ENCODE measurements at places on chromosomes 1 and 21.
A peak's percentile ranks its signal among the peaks of the same experiment; 100 is the strongest.

- no peak for DNase-seq
Measured at GRCh38 chr1:7902478-7903085, 38.1 kb downstream of the TNFRSF9 start.

- no peak for DNase-seq
Measured at GRCh38 chr1:228085287-228085951, 2.9 kb downstream of the ARF1 start.

- no peak for DNase-seq
Measured at GRCh38 chr1:94209425-94209824, 28.0 kb downstream of the ARHGAP29 start.

- no peak for DNase-seq
Measured at GRCh38 chr1:206102292-206102936, 14.8 kb downstream of the AVPR1B start.

DNA sequence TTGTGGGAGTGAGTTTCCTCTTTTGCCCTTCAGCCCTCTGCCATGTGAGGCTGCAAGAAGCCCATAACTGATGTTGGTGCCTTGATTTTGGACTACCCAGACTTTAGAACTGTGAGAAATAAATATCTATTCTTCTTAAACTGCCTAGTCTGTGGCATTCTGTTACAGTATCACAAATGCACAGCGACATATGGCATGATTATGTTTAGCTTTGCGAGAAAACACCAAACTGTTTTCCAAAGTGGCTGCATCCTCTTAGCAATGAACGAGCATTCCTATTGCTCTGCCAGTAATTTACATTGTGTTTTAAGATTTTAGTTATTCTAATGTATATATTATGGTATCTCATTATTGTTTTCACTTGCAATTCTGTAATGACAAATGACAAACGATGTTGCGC, 246.7 kb downstream of the HLX start:
- no peak for DNase-seq

GRCh38 chr1:160560045-160560705, 19.1 kb downstream of the CD84 start:
- DNase-seq: no peak

DNA sequence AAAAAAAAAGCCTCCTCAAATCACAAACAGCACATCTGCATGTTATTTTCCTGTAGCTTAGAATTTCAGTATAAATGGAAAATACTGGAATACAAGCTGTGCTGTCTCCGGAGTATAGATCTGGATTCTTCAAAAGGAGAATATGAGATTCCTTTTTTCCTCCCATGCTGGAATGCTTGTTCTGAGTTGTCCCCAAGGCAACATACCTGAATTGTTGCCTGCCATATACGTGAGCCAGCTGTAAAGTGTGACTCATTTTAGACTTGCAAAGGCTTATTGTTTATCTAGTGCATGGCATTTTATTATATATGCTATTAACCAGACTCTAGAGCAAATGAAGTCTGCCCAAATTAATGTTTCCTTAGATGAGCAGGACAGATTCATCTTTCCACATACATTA, 95.0 kb upstream of the C1orf105 start:
- DNase-seq: no peak

DNA sequence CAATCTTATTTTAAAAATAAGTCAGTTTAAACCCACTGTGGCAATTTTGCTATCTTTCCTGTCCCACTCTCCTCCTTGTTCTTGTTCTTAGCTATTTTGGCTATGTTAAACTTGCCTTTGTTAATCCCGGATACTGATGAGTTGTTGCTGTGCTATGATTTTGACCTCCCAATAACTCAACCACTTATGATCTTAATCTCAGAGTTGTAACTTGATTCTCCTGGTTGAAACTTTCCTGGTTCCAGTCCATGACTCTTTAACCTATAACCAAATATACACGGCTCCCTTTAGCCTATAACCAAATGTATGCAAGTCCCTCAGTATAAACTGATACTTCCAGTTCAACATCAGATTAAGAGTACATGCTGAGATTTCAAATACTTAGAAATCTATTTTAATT, 15.6 kb upstream of the ACADM start:
- no peak for DNase-seq

GRCh38 chr1:3348196-3348865, 106.1 kb upstream of the ARHGEF16 start:
- no peak for DNase-seq

GRCh38 chr1:225885336-225885735, 3.2 kb upstream of the TMEM63A start:
- no peak for DNase-seq

GRCh38 chr21:43303275-43304178, 123.4 kb downstream of the SIK1 start:
- DNase-seq: no peak

DNA sequence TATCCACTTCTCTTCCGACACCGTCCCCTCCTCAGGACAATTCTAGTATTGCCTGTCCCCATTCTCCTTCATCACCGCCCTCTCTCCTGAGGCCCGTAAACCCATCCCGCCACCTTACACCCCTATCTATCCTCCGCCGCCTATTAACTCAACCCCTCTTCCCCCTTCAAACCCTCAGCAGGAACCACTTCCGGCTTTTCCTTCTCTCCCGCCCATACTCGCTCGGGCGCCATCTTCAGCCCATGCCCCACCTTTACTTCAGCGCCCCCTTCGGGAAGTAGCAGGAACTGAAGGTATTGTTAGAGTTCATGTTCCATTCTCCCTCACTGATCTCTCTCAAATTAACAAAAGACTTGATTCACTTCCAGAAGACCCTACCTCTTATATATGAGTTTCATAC, 31.6 kb downstream of the VN1R5 start:
- peak; percentile 34 for DNase-seq

DNA sequence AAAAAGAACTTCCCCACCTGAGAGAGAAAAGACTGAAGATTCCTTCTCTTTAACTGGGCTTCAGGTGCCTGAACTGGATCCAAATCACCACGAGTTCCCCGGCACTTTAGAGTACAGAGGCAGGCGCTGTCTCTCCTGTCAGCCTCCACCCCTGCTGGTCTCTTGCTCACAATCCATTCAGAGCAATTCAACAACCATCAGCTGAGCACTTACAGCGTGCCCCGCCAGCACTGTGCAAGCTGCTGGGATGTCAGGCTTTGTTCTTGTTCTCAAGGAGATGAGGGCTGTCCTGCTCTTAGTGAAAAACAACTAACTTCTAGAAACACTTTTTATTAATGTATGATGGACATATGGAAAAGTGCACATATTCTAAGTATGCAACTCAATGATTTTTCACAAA, 68.7 kb upstream of the VAMP3 start:
- DNase-seq: no peak

DNA sequence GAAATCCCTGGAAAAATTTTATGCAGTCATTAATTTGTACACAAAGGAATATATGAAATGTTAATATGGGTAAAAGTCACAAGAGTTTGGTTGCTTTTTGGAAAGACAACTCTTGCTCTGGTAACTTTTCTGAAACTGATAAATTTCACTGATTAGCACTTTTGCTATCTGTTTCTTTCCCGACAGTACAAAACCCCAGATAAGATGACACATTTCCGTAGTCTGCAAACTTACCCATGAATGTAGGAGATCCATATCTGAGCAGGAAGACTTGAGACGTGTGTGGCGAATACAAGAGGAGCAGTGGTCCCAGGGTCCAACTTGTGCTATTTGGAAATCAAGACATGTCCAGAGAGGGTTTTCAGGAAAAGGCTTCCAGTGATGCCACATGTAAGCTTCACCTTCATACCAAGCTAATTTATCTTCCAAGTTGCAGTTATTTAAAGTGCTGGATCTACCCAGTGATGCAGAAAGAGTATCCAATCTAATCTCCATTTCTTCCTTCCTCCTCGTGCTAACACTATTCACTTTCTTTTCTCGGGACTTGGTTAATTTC, 35.9 kb upstream of the SAMSN1 start:
- DNase-seq: no peak

DNA sequence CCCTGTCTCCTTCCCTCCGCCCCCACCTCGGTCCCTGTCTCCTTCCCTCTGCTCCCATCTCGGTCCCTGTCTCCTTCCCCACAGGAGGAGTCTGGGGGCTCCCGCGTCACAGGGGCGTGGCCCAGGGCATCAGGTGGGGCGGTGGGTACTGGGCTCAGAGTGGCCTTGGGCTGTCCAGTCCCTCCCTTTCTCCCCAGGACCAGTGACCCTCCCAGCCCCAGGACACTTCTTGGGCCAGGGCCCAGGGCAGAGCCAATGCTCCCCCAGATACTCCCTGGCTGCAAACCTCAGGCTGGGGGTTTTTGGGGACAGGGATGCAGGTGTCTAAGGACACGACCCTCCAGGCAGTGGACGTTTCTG, 6.8 kb upstream of the RNF223 start:
- no peak for DNase-seq

GRCh38 chr1:2801535-2802291, at the start of gene TTC34:
TSS of gene TTC34 (minus strand) at chr1:2801693. CDS start at chr1:2800827, 866 bp downstream.
- DNase-seq: no peak

- DNase-seq: peak; percentile 90
Measured at GRCh38 chr1:148162363-148162762, 10.3 kb upstream of the NBPF11 start.

DNA sequence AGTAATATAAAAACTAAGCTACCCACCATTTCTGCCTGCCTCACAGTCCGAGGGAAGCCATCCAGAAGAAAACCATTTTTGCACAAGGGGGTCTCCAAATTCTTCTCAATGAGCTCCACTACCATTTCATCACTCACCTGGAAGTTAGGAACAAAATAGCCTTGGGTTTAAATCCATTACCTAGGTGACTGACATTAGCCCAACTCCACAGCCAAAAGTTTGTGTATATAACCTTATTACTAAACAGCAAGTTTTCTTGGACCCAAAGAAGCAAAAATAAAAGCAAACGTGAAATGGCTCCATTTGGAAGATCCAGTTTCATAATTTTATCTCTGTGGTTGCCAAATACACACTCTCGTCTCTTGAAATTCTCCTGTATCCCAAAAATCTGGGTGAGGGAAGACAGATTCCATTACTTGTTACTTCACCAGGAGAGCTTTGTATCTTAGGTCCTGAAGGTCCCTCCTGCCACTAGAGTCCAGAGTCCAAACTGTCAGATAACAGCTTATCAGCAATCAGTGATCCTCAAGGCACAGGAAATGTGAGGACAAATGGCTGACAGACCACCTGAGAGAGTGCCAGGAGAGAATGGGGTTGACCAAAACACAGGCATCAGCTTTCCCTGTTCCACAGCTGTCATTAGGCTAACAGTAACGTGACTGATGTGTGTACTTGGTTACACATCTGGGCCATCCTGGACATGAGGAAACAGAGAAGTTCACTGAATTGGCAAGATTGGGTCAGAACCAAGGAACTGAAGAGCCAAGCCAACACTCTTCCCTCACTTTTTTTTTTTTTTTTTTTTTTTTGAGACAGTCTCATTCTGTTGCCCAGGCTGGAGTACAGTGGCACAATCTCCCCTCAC, 14.9 kb downstream of the AK2 start:
- DNase-seq: no peak

DNA sequence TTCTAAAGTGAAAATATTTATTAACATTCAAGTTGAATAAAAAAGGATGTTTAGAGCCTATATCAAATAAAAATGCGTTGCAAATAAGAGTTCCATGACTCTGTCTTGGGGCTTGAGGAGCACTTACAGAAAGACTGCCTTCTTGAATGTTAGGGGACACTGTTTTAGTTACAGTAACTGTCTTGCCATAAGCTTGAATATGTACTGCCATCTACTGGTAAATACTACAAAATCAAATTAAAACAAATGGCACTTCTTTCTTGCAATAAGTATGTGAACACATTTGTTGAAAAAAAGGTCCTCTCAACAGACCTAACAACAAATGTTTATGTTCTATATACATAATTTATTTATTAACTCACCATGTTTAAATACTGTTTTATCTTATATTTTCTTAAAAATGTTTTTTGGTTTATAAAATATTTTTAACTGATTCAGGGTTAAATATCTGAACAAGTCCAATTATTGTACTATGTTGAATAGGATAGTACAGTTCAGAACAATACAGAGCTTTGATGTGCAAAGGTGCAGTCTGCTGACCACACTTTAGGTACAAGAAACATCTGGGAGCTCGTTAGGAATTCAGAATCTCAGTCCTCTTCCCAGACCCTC, 199.5 kb downstream of the LRRIQ3 start:
- no peak for DNase-seq

- no peak for DNase-seq
Measured at GRCh38 chr1:220516014-220516721, 11.8 kb upstream of the MARK1 start.

DNA sequence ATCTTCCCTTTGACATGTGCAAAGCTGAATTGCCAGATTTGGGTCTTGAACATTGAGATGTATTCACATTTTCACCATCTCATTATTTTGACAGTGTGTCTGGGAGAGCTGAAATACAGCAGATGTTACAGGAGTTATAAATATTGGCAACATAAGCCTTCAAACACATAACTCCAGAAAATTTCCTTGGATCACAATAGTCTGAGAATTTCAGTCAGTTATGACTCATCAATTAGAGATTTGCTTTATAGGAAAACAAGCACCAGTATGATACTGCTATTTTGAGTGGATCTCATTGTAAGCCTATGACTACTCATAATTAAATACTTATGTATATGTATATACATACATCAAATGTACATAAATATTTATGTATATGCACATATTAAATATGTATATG, 1171.8 kb downstream of the AMY1C start:
- no peak for DNase-seq

DNA sequence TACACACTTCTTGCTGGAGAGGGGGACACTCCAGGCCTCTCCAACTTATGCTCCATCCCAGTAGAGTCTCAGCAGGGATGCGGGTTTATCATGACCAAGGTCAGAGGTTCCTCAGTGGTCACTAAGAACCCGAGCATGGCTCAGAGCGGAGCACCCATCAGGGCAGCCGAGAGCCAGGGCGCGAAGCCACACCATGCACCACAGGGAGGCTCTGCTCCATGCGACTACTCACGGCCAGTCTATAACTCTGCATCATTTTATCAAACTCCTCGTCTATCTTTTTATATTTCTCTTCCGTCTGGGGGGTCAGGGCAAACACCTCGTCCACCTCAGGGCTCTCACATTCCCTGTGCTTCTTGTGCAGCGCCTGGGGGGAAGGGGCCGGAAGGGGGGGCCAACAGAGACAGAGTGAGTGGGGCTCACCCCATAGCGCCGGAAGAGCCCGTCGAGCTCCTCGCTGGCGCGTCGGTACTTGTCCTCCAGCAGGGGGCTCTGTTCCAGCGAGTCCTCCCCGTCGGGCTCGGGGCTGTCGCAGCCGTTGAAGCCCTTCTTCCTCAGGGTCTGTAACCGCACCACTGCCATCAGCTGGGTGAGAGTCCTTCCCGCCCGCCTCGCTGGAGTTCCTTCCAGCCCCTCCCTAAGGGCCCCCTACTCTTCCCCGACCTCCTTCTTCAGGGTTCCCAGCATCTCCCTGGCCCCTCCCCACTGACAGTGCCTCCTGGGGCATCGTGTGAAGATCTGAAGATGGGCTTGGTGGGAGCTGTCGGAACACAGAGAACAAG, 20.0 kb downstream of the MEF2D start:
- DNase-seq: no peak

DNA sequence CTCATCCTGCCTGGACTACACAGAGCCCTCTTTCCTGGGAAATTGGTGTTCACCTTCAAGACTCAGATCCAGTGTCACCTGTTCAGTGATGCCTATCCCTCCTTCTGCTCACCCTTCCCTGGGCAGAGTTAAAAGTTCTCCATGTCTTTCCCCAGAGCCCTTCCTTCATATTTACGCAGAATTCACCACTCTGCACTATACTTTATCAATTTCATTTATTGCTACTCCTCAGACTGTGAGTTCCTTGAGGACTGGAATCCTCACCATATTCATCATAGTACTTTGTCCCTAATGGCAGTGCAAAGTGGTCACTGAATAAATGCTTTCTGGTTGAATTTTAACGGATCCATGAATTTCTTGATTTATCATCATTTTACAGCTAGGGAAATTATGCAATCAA, 300.0 kb downstream of the CHRM3 start:
- DNase-seq: no peak
